Mesothelial cell of epicardium (in vitro differentiated cells): ENCODE measurements at places on chromosomes 6 and 20. TPM values are rescaled to one million over a fixed set of nuclear protein-coding genes. Genes with fewer than 3 reads are reported as not detected.
A peak's percentile ranks its signal among the peaks of the same experiment; 100 is the strongest.

GRCh38 chr6:135146162-135146934 is 34.8 kb upstream of the MYB start:
- no peak overlapping the region for H3K27ac ChIP-seq
- no peak for DNase-seq

- H3K4me3 ChIP-seq, result no peak overlapping the region
- no peak overlapping the region for H3K27ac ChIP-seq
- H3K27me3 ChIP-seq, result peaks cover 8% of the 10 kb centered on the region
- H3K36me3 ChIP-seq, result no peaks in the 10 kb centered on the region
- peaks cover 1% of the 10 kb centered on the region for H3K4me1 ChIP-seq
These were observed 306.4 kb downstream of the CD83 start for GRCh38 chr6:14423955-14424354.

- peaks cover 29% of the 10 kb centered on the region for H3K4me1 ChIP-seq
- no peaks in the 10 kb centered on the region for H3K36me3 ChIP-seq
- no peak for DNase-seq
- peak overlapping the region; percentile 54 for H3K27ac ChIP-seq
- peaks cover 47% of the 10 kb centered on the region for H3K27me3 ChIP-seq
- H3K4me3 ChIP-seq, result no peak overlapping the region
These were observed 141.7 kb downstream of the EDN3 start for GRCh38 chr20:59441860-59442810.

DNA sequence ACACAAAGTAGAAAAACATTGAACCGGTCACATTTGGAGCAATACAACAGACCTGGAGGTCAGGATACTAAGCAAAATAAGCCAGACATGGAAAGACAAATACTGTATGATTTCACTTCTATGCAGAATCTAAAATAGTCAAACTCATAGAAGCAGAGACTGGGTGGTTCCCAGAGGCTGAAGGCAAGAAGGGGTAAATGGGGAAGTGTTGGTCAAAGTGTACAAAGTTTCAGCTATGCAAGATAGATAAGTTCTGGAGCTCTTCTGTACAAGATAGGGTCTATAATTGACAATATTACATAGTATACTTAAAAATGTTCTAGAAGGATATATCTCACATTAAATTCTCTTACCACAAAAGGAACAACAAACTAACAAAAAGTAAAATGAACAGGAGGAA is 70.3 kb downstream of the TMEM244 start:
- no peak for DNase-seq
- H3K4me3 ChIP-seq, result no peak overlapping the region
- peaks cover 18% of the 10 kb centered on the region for H3K27me3 ChIP-seq
- H3K36me3 ChIP-seq, result no peaks in the 10 kb centered on the region
- H3K4me1 ChIP-seq, result peaks cover 9% of the 10 kb centered on the region

GRCh38 chr6:102137859-102138258 is 744.4 kb downstream of the GRIK2 start:
- H3K4me1 ChIP-seq, result no peaks in the 10 kb centered on the region
- DNase-seq, result no peak
- H3K27me3 ChIP-seq, result no peaks in the 10 kb centered on the region
- no peak overlapping the region for H3K4me3 ChIP-seq
- H3K36me3 ChIP-seq, result no peaks in the 10 kb centered on the region
- H3K27ac ChIP-seq, result no peak overlapping the region

Gene NRN1
- not detected in 3 replicates for total RNA-seq

Gene STX11
- total RNA-seq, result 4.5 to 4.9 TPM (median 4.6 TPM) in 3 replicates

Gene ECT2L
- total RNA-seq, result 0.14 to 0.40 TPM (median 0.40 TPM) in 3 replicates

Gene FHL5
- 4.5 to 5.5 TPM (median 5.3 TPM) in 3 replicates for total RNA-seq

GRCh38 chr20:47274401-47275108 is 81.9 kb downstream of the ZMYND8 start:
- H3K27ac ChIP-seq, result peak overlapping the region; percentile 76
- DNase-seq, result no peak
- H3K36me3 ChIP-seq, result peaks cover 35% of the 10 kb centered on the region
- no peak overlapping the region for H3K4me3 ChIP-seq
- H3K27me3 ChIP-seq, result no peaks in the 10 kb centered on the region
- H3K4me1 ChIP-seq, result peaks cover 19% of the 10 kb centered on the region

DNA sequence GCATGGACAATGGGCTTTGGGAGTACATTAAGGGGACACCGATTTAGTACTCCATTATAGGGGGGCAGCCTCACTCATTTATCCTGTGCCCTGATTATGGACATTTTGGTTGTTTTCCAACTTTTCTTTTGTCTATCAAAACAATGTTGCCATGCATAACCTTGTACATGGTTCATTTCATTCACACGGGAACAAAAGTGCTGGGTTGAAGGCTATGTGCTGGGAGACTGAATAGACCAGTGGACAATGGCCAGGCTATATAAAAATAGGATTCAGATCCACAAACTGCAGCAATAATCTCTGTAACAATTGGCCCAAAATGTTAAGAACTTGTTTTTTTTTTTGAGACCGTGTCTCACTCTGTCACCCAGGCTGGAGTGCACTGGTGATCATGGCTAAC is 100.7 kb upstream of the GMDS start:
- H3K4me3 ChIP-seq, result no peak overlapping the region
- DNase-seq, result no peak
- H3K36me3 ChIP-seq, result no peaks in the 10 kb centered on the region
- H3K27me3 ChIP-seq, result peaks cover 2% of the 10 kb centered on the region

Gene LGSN
- total RNA-seq, result 0.14 TPM in 1 of 3 replicates, not detected in the others

DNA sequence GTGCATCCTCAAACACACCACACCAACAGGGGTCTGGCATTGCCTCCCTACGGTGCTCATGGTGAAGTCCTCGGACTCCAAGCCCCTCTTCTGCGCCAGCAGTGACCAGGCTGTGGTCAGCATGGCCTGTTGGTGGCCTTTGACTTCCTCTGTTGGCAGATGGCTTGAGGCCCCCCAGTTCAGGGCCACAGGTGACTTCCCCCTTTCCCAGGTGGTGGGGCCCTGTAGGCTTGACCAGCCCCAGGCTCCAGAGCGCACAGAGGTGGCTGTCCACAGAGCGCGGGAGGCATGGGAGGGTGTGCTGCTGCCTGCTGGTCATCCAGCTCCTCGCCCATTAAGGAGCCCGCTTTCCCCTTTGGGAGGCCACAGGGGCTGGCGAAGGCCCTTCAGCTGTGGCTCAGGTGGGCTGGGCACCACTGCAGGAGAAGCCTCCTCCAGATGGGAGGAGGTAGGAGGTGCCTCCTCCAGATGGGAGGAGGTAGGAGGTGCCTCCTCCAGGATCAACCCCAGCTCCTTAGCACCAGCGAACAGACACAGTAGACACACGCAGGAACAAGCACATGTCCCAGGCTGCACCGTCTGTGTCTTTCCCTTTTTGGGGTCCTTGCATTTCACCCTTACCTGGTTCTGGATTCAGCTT is 52.1 kb upstream of the BHLHE23 start:
- H3K27me3 ChIP-seq, result peaks cover 35% of the 10 kb centered on the region
- DNase-seq, result peak; percentile 6
- no peaks in the 10 kb centered on the region for H3K4me1 ChIP-seq
- H3K36me3 ChIP-seq, result no peaks in the 10 kb centered on the region

- H3K27ac ChIP-seq, result peak overlapping the region; percentile 13
- no peak for DNase-seq
- H3K27me3 ChIP-seq, result no peaks in the 10 kb centered on the region
- H3K4me3 ChIP-seq, result no peak overlapping the region
These were observed 2.8 kb upstream of the MYO6 start for GRCh38 chr6:75746221-75746620.

GRCh38 chr20:43916881-43917371 is 2.3 kb downstream of the TOX2 start:
- no peak overlapping the region for H3K27ac ChIP-seq
- peaks cover 8% of the 10 kb centered on the region for H3K4me1 ChIP-seq
- DNase-seq, result no peak

GRCh38 chr6:158031381-158032353 is 50.0 kb downstream of the SYNJ2 start:
- H3K4me3 ChIP-seq, result no peak overlapping the region
- no peak for DNase-seq
- peaks cover 24% of the 10 kb centered on the region for H3K4me1 ChIP-seq
- peaks cover 33% of the 10 kb centered on the region for H3K36me3 ChIP-seq
- H3K27ac ChIP-seq, result peak overlapping the region; percentile 51
- H3K27me3 ChIP-seq, result no peaks in the 10 kb centered on the region

GRCh38 chr6:39037082-39037508 is 11.5 kb upstream of the GLP1R start:
- no peaks in the 10 kb centered on the region for H3K36me3 ChIP-seq
- DNase-seq, result no peak
- H3K4me3 ChIP-seq, result no peak overlapping the region
- H3K4me1 ChIP-seq, result no peaks in the 10 kb centered on the region
- peaks cover 99% of the 10 kb centered on the region for H3K27me3 ChIP-seq
- no peak overlapping the region for H3K27ac ChIP-seq

Gene SLC22A2
- 0.07 TPM in 1 of 3 replicates, not detected in the others for total RNA-seq

GRCh38 chr6:77879527-77879926 is 226.7 kb downstream of the MEI4 start:
- peak overlapping the region; percentile 66 for H3K27ac ChIP-seq
- no peak overlapping the region for H3K4me3 ChIP-seq
- H3K36me3 ChIP-seq, result no peaks in the 10 kb centered on the region
- peaks cover 14% of the 10 kb centered on the region for H3K4me1 ChIP-seq
- DNase-seq, result no peak
- no peaks in the 10 kb centered on the region for H3K27me3 ChIP-seq

GRCh38 chr6:132490024-132490423 is 22.9 kb downstream of the STX7 start:
- H3K4me1 ChIP-seq, result peaks cover 6% of the 10 kb centered on the region
- no peak overlapping the region for H3K27ac ChIP-seq
- H3K4me3 ChIP-seq, result no peak overlapping the region
- DNase-seq, result no peak
- H3K36me3 ChIP-seq, result peaks cover 36% of the 10 kb centered on the region

Gene FIG4
- 23.3 to 28.3 TPM (median 24.5 TPM) in 3 replicates for total RNA-seq
